ENCODE measurements at places on chromosomes 7 and 10. TPM values are rescaled to one million over a fixed set of nuclear protein-coding genes. Genes with fewer than 3 reads are reported as not detected.

The TMEM213 gene
- total RNA-seq, result not detected

The NCF1 gene
- 100 TPM for total RNA-seq

The MOGAT3 gene
- total RNA-seq, result not detected

The PLAU gene
- total RNA-seq, result 0.85 TPM

The SMKR1 gene
- not detected for total RNA-seq

The CFAP46 gene
- total RNA-seq, result not detected

The SP8 gene
- not detected for total RNA-seq

The ASZ1 gene
- not detected for total RNA-seq

The CHN2 gene
- not detected for total RNA-seq

The ANXA8 gene
- total RNA-seq, result not detected

The NSUN6 gene
- total RNA-seq, result 27.2 TPM

All from OCI-LY7 (cell line).